CD4-positive, alpha-beta T cell treated with Interleukin-4 for 1 hour (primary cell): ENCODE measurements at places on chromosomes 16 and 17.

DNA sequence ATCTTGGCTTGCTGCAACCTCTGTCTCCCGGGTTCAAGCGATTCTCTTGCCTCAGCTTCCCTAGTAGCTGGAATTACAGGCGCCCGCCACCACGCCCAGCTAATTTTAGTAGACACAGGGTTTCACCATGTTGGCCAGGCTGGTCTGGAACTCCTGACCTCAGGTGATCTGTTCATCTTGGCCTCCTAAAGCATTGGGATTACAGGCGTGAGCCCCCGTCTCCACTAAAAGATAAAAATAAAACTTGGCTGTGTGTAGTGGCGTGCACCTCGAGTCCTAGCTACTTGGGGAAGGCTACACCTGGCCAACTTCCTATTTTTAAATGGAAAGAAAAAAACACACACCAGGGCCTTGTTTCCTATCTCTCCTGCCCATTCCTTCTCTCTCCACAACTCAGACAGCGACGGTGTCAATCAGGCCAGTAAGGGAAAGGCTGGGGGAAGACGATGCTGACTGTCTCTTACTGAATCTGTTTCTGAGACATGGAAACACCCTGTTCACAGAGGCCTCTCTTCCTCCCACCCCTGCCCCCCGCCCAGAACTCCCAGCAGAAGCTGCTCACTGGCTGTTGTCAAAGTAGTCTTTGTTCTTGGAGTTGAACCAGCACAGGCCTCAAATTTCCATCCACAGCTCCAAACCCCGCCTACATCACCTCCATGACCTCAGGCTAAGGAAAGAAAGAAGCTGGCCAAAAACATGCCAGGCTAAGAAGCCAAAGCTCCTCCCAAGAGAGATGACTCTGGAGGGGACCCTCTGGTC lies 96.6 kb downstream of the NXN start:
- DNase-seq, result no peak

GRCh38 chr17:34756637-34757021 lies 177.2 kb downstream of the TMEM132E start:
- no peak for DNase-seq

GRCh38 chr17:8631554-8631877 lies 991 bp upstream of the MYH10 start:
- no peak for DNase-seq

DNA sequence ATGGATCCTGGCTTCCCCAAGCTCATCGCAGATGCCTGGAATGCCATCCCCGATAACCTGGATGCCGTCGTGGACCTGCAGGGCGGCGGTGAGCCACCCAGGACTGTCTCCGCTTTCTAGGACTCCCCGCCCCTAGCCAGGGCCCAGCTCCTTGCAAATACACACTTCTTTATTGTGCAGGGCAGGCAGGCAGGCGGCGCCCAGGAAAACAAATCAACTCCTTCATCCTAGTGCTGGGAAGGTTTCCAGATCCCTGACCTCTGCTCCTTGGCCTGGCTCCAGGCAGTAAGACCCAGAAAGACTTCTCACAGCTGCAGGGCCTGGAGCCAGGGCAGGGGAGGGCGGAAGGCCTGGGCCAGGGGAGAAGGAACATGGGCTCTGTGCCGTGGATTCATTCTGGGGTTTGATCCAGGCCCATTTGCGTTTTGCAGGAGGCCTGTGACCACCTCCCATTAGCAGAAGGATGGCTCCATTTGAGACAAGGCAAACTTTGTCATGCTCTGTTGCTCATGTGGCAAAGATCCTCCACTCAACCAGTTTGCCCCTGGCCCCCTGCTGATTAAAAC lies 6.0 kb upstream of the LPCAT2 start:
- DNase-seq, result no peak

DNA sequence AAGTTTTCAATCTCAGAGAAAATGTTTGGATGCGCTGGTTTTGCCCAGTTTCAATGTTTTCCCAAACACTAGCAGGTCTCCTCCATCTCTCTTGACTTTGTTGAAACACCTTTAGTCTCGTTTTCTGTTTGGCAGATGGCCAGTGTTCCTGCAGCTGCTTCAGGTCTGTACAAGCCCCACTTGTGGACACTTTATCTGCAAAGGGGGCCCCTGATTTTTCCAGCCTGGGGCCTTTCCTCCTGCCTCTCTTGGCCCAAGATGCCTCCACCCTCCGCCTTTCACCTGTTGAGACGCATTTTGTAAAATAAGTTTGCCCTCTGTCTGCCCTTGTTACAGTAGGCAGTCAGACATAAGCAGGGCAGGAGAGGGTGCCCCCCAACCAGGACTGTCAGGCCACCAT lies 21.8 kb upstream of the PRM1 start:
- DNase-seq, result no peak

DNA sequence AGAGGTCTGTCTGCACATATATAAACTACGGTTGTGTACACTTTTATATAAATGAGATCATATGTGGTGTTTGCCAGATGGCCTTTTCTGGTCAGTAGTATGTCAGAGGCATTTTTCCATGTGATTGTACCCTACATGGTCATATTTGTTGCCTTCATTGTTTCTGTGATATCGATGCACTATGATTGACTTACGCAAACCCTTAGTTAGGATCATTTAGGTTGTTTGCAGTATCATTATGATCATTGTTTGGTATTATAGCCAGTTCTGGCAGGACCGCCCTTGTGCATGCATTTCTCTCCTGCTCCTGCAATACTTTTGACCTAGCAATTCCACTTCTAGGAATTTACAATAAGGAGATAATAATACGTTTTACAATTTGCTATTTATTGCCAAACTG lies 169.1 kb downstream of the MSI2 start:
- DNase-seq, result no peak

DNA sequence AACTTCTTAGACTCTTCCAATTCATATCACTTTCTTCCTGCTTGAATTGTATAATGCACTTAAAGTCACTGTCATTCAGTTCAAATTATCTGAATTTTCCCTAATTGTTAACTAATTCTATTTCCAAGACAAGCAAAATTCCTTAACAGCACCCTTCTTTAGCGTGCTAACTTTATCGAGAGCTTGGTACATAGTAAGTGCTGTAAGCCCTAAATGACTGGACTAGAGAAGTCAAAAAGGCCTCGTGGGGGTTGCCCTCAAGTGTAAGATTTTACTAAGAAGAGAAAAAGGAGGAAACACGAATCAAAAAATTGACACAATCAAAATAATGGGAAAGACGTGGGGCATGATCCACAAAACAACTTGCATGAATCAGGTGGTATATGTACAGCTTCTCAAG lies 11.3 kb downstream of the KANSL1 start:
- no peak for DNase-seq

DNA sequence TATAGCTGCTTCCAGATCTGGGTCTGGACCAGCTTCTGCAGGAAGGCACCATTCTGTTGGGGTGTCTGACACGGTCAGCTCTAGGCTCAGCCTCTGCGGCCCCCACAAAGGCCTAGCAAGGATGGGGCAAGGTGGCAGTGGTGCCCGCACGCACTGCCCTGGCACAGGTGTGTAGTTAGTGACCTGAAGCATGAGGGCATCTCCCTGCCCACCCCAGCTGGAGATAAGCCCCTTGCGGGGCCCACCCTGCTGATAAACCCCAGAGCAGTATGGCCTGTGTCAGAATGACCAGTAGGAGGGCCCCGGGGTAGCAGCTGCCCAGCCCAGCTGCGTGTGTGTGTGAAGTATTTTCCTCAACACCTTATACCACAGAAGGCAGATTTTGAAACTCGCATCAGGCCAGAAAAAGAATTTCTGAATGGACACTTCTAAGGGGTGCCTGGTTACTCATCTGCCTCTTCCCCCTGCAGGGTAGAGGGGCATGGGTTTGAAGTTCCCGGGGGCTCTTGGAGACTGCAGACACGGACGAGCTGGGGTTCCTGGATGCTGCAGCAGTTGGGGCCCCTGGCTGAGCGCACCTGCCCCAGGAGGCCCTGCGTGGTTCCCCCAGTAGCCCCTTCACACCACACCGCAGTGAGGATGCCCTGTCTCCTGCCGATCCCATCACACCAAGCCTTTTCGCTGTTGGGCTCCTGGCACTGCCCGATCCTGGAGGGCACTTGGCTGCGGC lies 4.5 kb downstream of the ARHGDIA start:
- peak; percentile 38 for DNase-seq

DNA sequence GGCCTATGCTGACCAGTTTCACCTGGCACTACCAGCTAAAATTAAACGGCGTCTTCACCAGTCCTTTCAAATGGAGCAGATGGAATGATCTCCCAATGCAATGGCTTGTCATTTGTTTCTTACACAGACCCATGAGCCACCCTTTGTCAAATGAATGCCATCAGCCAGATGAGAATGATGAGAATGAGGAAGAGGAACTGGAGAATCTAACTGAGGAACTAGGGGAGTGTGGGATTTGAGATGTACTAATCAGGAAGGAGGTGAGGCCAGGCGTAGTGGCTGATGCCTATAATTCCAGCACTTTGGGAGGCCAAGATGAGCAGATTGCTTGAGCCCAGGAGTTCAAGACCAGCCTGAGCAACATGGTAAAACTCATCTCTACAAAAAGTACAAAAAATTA lies 116.4 kb downstream of the HS3ST3A1 start:
- DNase-seq, result no peak

GRCh38 chr17:64006361-64007088 lies 8.4 kb downstream of the PRR29 start:
- DNase-seq, result no peak

- no peak for DNase-seq
Measured at GRCh38 chr16:28081391-28081968, 18.0 kb upstream of the GSG1L start.

DNA sequence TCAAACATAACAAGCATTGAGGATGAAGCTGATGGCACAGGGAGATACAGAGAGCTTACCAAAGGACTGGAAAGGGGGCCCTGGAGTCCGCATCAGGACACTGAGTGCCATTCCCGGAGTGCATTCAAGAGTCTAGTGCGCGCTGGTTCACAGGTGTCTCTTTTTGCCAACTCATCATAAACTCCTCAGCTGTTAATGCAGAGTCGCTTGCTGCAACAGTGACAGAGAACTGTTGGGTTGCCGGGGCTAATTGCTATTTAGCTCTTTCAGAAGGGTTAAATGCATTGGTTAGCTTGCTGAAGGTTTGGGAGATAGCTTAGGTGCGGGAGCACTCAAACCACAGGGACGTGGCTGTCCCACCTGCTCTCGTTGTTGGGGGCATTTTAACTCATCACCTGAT lies 1091.6 kb upstream of the EEF2KMT start:
- DNase-seq, result no peak

- DNase-seq, result no peak
Measured at GRCh38 chr16:86632944-86633343, 54.6 kb downstream of the FOXL1 start.

GRCh38 chr16:49930841-49931240 lies 74.9 kb upstream of the ZNF423 start:
- DNase-seq, result no peak

- DNase-seq, result no peak
Measured at GRCh38 chr16:66649636-66650205, 45.2 kb downstream of the CMTM3 start.

DNA sequence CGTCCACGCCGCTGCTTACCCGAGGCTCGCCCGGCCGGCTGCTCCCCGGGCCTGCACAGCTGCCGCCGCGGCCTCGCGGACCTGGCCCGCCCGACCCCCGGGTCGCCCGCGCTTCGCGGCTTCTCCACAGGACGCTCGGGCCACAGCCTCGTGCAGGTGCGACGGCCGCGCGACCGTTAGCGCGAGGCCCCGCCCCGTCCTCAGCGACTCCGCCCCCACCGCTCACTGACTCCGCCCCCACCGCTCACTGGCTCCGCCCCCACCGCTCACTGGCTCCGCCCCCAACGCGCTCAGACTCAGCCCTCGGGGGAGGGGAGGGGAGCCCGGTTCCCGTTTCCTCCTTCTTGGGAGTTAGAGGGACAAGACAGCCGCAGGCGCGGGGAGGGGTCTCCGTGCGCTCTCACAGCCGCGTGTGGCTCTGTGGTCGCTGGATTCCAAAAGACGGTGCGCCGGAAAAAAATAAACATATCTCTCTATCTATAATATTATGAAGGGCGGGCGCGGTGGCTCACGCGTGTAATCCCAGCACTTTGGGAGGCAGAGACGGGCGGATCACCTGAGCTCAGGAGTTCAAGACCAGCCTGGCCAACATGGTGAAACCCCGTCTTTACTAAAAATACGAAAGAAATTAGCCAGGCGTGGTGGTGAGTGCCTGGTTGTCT lies at the start of gene MEIOB:
Gene MEIOB (minus strand): TSS at position 191 of the 662 bp plus-strand sequence. CDS start 3,989 bp downstream, outside the sequence.
- DNase-seq, result peak; percentile 13

DNA sequence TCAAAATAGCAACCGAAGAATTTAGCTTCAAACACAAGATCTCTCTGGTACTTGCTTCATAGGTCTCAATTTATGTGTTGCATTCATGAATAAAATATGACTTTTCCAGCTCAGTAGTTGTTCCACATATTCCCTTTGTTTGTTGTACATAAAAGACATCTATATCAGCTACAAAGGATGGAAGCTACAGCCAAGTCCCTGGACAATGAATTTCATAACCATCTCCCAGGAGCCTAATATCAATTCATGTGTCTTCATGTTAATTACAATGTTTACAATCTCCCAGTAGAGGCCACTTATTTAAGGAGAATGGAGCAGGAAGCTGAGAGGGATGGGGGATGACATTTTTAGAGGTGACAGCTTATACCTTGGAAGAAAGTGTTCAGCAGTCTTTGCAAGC lies 3.3 kb downstream of the CLEC3A start:
- DNase-seq, result no peak

DNA sequence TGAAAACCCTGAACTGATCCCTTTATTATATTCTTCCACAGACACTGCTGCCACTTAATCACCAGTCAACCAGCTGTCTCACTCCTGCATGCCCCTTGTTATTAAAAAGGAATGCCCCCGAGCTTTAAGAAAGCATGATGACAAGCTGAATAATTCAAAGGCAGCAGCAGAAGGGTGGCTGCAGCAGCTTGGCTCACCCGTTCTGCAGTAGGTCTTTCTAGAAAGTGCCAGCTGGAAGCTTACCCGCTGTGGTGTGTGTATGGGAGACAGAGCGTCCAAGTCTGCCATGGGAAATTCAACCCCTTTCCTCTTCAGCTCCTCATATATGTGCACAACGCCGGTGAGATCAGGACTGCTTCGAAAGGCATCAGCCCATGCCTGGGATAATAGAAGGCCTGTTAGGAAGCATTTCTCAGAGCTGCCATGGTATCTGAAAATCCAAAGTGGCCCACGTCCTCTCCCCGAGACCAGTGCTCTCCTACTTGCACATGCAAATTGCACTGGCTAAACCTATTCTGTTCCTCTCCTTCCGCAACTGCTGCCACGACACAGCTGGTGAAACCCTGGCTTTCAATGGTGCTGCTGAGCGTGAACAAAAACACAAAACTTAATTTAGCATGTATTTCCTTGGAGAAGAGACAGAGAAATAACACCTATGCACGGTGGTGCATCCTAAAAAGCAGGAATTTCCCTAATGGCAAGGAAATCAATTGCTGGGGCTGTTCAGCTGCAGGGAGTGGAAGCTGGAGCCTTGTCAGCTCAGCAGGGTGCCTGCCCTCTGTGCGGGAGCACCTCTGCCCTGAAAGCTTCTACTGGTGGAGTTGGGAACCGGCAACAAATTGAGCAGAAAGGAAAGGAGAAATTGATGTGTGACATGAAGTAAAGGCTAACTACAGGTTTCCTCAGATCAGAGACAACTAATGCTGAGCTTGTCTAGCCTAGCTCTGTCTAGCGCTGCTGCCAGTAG lies 47.9 kb upstream of the SREBF1 start:
- DNase-seq, result no peak
